Stimulated activated naive CD4-positive, alpha-beta T cell treated with Interleukin-2 at 50 U/mL for 16 hours (primary cell): ENCODE measurements at places on chromosomes 4 and X.

DNA sequence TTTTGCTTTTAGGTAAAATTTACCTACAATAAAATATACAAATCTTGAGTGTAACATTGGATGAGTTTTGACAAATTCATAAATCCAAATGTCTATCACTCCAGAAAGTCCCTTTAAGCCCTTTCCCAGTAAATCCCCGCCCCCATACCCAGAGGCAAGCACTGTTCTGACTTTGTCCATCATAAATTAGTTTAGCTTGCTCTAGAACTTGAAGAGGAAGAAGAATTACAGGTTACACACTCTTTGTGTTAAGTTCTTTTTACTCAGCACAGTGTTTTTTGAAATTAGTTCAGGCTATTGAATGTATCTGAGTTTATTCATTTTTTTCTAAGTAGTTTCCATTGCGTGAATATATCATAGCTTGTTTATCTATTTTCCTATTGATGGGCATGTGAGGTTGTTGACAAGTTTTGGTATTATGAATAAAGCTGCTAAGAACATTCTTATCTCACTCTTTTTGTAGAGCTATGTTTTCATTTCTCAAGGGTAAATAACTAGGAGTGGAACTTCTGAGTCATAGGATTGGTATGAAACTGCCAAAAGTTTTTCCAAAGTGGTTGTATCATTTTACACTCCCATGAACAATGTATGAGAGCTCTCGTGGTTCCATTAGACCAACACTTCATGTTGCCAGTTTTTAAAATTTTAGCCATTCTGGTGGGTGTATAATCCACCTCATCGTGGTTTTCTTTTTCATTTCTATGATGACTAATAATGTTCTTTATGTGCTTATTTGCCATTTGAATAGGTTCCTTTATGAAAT, 22.4 kb upstream of the HPSE start:
- peak; percentile 38 for DNase-seq

- DNase-seq, result no peak
These were observed 11.3 kb upstream of the CHRNA9 start for GRCh38 chr4:40323866-40324265.

- DNase-seq, result no peak
These were observed 34.4 kb downstream of the AFAP1 start for GRCh38 chr4:7904952-7905915.

GRCh38 chr4:112664611-112665010, 27.7 kb downstream of the LARP7 start:
- DNase-seq, result no peak
